Activated CD4-positive, alpha-beta T cell treated with anti-CD3 and anti-CD28 coated beads, Interleukin-2, amount 10 ng/mL, durations not matched to agents 7 days and 5 days (primary cell): ENCODE measurements at places on chromosomes 11 and 22. TPM values are rescaled to one million over a fixed set of nuclear protein-coding genes. Genes with fewer than 3 reads are reported as not detected.

- H3K27me3 ChIP-seq: no peaks in the 10 kb centered on the region
- H3K4me1 ChIP-seq: peaks cover 57% of the 10 kb centered on the region
- no peak overlapping the region for H3K4me3 ChIP-seq
- DNase-seq: no peak
- H3K36me3 ChIP-seq: peaks cover 25% of the 10 kb centered on the region
Measured at GRCh38 chr11:65043881-65044501, 3.0 kb downstream of the SAC3D1 start.

- H3K36me3 ChIP-seq: peaks cover 21% of the 10 kb centered on the region
- no peak overlapping the region for H3K4me3 ChIP-seq
- DNase-seq: no peak
- H3K27ac ChIP-seq: peak overlapping the region; percentile 25
- no peaks in the 10 kb centered on the region for H3K27me3 ChIP-seq
Measured at GRCh38 chr22:20584872-20585638, 77.6 kb downstream of the MED15 start.

GRCh38 chr11:19237813-19238212 lies 2.9 kb downstream of the E2F8 start:
- DNase-seq: no peak
- no peak overlapping the region for H3K4me3 ChIP-seq
- peaks cover 2% of the 10 kb centered on the region for H3K27me3 ChIP-seq
- peaks cover 68% of the 10 kb centered on the region for H3K36me3 ChIP-seq
- peaks cover 38% of the 10 kb centered on the region for H3K4me1 ChIP-seq
- peak overlapping the region; percentile 9 for H3K27ac ChIP-seq

DNA sequence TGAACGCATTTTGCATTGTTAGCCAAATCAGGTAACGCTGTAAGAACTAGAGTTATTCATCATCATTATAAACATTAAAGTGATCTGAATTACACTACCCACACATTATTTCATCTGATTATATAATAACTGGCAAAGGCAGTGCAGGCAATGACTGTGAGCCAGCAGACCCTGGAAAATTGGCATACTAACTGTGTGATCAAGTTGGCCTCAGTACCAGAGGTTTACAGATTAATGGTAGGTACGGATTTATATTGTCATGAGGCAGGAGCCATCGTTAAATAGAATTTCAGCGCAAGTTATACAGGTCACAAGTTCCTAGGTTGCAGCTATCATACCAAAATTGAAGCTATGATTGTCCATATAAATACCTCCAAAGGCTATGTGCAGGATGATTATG lies 225.4 kb downstream of the CNTN5 start:
- no peaks in the 10 kb centered on the region for H3K4me1 ChIP-seq
- H3K4me3 ChIP-seq: no peak overlapping the region
- H3K27ac ChIP-seq: no peak overlapping the region
- H3K27me3 ChIP-seq: no peaks in the 10 kb centered on the region

DNA sequence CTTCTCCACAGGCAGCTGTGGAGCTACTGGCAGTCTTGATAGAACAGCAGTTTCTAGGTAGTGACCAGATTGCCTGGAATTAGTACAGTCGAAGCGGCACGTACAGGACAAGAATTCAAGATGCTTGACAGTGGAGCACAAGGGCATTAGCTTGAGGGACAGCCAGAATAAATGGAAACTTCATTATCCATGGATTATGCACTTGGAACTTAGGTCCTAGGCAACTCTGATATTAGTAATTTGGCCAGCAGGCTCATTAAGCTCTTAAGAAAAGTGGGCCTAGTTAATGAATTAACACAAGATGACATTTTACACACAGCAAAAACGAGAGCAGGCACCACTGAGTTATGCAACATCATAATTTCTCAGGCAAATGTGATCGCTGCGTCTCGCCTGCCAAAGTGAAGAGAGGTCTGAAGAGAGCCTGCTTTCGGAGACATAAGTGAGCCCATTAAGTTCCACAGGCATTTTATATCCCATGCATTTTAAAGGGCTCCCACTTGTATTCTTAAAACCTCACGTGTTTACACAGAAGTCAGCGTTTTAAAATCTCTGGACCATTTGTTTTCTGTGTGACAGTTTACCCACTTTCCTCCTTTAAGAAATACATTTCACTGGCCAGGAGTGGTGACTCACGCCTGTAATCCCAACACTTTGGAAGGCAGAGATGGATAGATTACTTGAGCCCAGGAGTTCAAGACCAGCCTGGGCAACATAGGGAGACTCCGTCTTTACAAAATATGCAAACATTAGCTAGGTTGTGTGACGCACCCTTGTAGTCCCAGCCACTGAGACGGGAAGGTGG lies 66.2 kb downstream of the COMMD9 start:
- H3K27ac ChIP-seq: no peak overlapping the region
- no peaks in the 10 kb centered on the region for H3K36me3 ChIP-seq
- H3K27me3 ChIP-seq: no peaks in the 10 kb centered on the region
- no peaks in the 10 kb centered on the region for H3K4me1 ChIP-seq

DNA sequence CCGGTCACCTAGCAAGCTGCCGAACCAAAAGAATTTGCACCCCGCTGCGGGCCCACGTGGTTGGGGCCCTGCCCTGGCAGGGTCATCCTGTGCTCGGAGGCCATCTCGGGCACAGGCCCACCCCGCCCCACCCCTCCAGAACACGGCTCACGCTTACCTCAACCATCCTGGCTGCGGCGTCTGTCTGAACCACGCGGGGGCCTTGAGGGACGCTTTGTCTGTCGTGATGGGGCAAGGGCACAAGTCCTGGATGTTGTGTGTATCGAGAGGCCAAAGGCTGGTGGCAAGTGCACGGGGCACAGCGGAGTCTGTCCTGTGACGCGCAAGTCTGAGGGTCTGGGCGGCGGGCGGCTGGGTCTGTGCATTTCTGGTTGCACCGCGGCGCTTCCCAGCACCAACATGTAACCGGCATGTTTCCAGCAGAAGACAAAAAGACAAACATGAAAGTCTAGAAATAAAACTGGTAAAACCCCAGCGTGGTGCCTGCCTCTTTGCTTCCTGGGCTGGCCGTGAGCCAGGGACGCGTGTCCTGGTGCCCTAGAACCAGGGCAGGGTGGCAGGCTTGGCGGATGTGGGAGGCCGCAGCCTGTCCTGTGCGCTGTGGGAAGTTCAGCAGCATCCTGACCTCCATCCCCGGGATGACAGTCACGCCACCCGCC lies 13.2 kb downstream of the CCND1 start:
- H3K4me1 ChIP-seq: no peaks in the 10 kb centered on the region
- no peak overlapping the region for H3K27ac ChIP-seq
- H3K27me3 ChIP-seq: no peaks in the 10 kb centered on the region
- H3K4me3 ChIP-seq: no peak overlapping the region
- no peak for DNase-seq
- no peaks in the 10 kb centered on the region for H3K36me3 ChIP-seq

TIMP3 gene
- total RNA-seq: not detected

GRCh38 chr22:39528080-39528661 lies 4.4 kb downstream of the RPS19BP1 start:
- peak overlapping the region; percentile 2 for H3K4me3 ChIP-seq
- DNase-seq: no peak
- H3K27ac ChIP-seq: peak overlapping the region; percentile 80
- no peaks in the 10 kb centered on the region for H3K27me3 ChIP-seq
- H3K36me3 ChIP-seq: peaks cover 64% of the 10 kb centered on the region

C1QTNF6 gene
- 8.3 TPM for total RNA-seq

DNA sequence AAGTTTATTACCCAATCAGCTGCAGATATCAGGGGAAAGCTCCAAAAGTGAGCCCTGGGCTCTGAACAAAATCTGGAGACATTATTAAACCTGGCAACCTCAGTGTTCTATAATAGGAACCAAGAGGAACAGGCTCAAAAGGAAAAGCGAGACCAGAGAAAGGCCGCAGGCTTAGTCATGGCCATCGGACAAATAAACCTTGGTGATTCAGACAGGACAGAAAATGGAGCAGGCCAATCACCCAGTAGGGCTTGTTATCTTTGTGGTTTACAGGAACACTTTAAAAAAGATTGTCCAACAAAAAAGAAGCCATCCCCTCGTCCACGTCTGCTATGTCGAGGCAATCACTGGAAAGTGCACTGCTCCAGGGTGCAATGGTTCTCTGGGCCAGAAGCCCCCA lies 7.7 kb upstream of the PANX1 start:
- H3K4me3 ChIP-seq: no peak overlapping the region
- H3K36me3 ChIP-seq: no peaks in the 10 kb centered on the region
- no peak for DNase-seq

- peak; percentile 85 for DNase-seq
- H3K36me3 ChIP-seq: peaks cover 4% of the 10 kb centered on the region
- peaks cover 23% of the 10 kb centered on the region for H3K4me1 ChIP-seq
- H3K4me3 ChIP-seq: peak overlapping the region; percentile 84
- H3K27me3 ChIP-seq: no peaks in the 10 kb centered on the region
Measured at GRCh38 chr11:795634-796564, 2.2 kb downstream of the SLC25A22 start.

GRCh38 chr11:2769409-2770095 lies 69.8 kb upstream of the KCNQ1OT1 start:
- H3K27ac ChIP-seq: no peak overlapping the region
- peaks cover 2% of the 10 kb centered on the region for H3K36me3 ChIP-seq
- peaks cover 12% of the 10 kb centered on the region for H3K4me1 ChIP-seq
- H3K4me3 ChIP-seq: no peak overlapping the region
- no peaks in the 10 kb centered on the region for H3K27me3 ChIP-seq
- DNase-seq: peak; percentile 4

DNA sequence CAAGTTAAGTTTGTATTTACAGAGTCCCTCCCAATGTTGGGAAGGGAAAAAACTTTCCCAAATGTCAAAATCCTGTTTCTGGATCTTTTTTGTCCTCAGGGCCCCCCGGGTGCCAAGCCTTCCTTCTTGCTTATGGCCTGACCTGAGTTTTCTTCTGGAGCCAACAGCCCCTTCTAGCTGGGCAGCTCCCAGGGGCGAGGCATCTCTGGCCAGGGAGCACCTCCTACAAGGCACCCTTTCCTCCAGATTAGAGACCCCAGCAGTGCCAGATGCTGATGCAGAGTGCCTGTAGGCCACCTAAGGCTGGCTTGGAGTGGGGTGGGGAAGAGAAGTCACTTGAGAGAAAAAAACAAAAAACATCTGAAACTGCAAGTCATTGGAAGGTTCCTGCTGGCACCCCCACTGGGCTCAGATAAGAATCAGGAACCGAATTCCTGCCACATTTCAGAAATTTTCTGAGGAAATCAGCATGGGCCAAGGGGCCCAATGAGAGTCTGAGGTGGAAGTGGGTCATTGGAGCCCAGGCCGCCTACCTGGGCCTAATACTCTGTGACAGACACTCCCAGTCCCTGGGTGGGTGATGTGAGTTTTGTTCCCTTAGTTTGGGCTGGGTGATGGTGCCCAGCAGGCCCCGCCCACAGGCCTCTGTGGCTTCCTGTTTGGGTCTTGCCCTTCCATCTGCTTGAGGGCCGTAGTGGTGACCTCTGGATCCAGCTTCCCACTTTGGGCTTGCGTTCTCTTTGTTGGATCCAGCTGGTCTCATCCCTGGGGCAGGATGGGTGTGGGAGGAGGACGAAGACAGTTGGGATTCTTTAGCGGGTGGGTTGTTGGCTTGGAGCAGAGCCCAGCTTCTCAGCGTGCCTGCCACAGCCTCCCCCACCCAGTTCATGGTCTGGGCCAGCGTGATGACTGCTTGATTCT lies 40.6 kb downstream of the PARVA start:
- no peak overlapping the region for H3K27ac ChIP-seq
- no peaks in the 10 kb centered on the region for H3K36me3 ChIP-seq
- no peak for DNase-seq
- H3K4me3 ChIP-seq: no peak overlapping the region
- H3K27me3 ChIP-seq: peaks cover 16% of the 10 kb centered on the region

ANKK1 gene
- not detected for total RNA-seq

GRCh38 chr11:85307366-85307765 lies 319.8 kb downstream of the DLG2 start:
- H3K27ac ChIP-seq: no peak overlapping the region
- H3K4me1 ChIP-seq: no peaks in the 10 kb centered on the region
- H3K27me3 ChIP-seq: no peaks in the 10 kb centered on the region
- DNase-seq: no peak
- no peak overlapping the region for H3K4me3 ChIP-seq

MIOX gene
- total RNA-seq: 0.23 TPM

GRCh38 chr11:95652002-95652472 lies 137.5 kb downstream of the FAM76B start:
- H3K4me3 ChIP-seq: no peak overlapping the region
- H3K4me1 ChIP-seq: no peaks in the 10 kb centered on the region

TMEM86A gene
- 0.42 TPM for total RNA-seq

DCDC1 gene
- total RNA-seq: not detected

SPINDOC gene
- total RNA-seq: 38.4 TPM

SAA2 gene
- not detected for total RNA-seq

SART1 gene
- total RNA-seq: 79.6 TPM

POU2AF3 gene
- not detected for total RNA-seq

DNA sequence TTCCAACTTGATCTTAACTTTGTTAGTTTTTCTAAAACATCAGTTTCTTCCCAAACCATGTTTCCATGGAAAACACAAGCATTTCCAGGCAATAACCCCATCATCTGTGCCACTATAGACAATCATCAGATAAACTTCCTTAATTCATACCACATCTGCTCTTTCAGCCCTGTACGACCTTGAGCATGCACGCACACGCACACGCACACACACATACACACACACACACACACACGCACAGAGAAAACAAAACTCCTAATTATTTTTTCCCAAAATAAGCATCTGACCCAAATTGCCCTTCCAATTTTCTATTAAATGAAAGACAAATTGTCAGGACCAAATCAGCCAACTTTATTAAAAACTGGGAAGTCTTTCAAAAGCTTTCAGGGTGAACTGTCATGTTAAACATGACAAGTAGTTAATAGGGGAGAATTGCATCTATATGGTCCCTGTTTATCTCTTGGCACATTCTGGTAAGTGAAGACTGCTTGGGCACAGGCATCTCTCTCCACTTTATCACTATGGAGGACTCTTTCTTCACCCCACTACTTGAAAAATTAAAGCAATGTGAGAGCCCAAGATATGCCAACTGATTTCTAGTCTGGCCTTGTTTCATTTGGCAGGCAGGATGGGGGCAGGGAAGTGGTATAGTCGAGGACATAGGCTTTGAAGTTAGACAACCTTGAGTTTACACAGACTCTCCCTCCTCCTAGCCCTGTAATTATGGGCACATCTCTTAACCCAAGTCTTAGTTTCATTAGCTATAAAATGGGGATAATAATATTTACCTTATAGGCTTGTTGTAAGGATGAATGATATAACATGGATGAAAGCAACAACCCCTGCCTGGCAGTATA lies 15.1 kb downstream of the ADM start:
- peaks cover 10% of the 10 kb centered on the region for H3K27me3 ChIP-seq
- no peak for DNase-seq

DNA sequence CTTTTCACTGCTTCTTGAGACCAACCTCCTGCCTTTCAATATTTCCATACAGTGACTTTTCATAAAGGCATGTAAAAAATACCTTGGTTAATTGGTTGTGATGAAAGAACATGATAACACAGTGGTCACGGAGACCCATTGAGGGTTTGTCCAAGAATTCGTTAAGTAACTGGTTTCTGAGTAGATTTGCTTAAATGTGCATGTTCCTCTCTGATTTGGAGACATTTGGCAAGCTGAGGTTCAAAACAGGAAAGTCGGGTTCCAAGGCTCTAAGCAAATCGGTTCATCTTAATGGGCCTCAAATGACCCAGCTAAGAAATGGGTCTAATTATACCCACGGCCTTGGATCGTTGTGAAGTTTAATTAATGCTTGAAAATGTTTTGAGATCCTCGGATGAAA lies 36.9 kb upstream of the CCND1 start:
- H3K4me1 ChIP-seq: no peaks in the 10 kb centered on the region
- no peaks in the 10 kb centered on the region for H3K36me3 ChIP-seq

GRCh38 chr11:1938343-1939005 lies 8.7 kb upstream of the MRPL23 start:
- peak; percentile 6 for DNase-seq
- peaks cover 2% of the 10 kb centered on the region for H3K27me3 ChIP-seq
- H3K27ac ChIP-seq: no peak overlapping the region
- peaks cover 4% of the 10 kb centered on the region for H3K4me1 ChIP-seq
- no peaks in the 10 kb centered on the region for H3K36me3 ChIP-seq
